Mesenteric fat pad (tissue), 1 donor: ENCODE measurements at places on chromosomes 12 and 14.

DNA sequence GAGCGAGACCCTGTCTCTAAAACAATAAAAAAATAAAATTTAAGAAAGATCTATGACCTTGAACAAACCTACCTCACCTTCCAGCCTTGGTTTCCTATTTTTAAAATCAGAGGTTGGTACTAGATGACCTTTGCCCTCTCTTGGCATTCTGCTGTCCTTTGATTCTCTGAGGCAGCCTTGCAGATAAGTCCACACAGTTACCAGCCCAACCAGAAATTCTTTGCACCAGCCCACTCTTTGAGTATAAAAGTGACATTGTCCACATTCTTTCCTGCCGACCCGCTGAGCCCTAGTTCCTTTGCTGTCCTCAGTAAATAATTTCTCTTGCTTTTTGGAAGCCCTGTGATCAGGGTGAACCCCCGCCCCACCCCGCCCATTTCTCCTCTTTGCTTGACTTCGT lies 150.4 kb downstream of the PHETA1 start:
- DNase-seq: no peak

GRCh38 chr14:73424453-73424852 lies 33.9 kb downstream of the NUMB start:
- no peak for DNase-seq

GRCh38 chr12:50638482-50638880 lies 125.4 kb upstream of the ATF1 start:
- DNase-seq: no peak

- DNase-seq: no peak
Observed at GRCh38 chr12:6391013-6391412, 7.1 kb downstream of the LTBR start.

DNA sequence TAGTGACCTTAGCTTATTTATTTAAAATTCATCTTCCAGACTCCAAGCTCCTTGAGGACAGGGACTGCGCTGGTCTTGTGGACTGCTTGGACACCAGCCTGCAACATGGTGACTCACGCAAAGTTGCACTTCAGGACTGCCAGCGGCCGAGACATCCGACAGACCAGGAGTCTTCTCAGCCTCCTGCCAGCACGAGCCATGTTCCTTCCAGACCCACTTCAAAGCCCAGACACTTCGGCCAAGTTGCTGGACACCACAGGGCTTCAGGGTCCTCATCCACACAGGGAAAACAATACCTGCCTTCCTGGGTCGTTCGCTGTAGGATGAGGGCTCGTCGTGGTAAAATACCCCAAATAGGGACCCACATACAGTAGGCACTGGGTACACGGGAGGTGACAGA lies 88.7 kb downstream of the BCL11B start:
- no peak for DNase-seq

DNA sequence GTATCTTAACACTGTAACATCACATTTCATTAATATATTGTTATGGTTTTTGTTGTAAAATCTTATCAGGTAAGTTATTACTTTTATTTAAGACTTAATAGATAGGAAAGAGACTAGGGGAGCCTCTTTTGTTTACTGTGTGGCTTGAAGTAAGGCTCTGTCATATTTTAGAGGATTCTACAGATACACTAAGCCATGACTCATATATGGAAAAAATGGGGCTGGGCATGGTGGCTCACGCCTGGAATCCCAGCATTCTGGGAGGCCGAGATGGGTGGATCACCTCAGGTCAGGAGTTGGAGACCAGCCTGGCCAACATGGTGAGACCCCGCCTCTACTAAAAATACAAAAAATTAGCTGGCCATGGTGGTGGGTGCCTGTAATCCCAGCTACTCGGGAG lies 23.6 kb upstream of the NPFF start:
- no peak for DNase-seq

- no peak for DNase-seq
Observed at GRCh38 chr14:57921377-57921776, 55.5 kb upstream of the SLC35F4 start.

DNA sequence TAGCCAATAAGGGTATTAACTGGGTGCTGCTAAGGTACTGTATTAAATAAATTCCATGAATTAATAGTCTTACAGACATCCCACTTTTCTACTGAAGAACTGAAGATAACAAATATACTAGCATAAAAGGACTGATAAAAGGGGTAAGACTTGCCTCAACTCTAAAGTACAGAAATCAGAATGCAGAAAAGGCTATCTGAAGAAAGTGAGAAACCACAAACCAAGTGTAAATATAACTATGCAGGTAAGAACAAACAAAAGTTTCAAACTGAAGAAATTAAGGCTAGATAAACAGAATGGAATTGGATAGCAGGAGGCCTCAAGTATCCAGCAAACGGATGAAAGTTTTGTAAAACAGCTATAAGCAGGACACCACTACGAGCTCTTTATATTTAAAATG lies 29.5 kb downstream of the YAF2 start:
- DNase-seq: no peak
